ENCODE measurements at places on chromosomes 13 and 19.

GRCh38 chr13:35702316-35702715, 225.8 kb upstream of the MAB21L1 start:
- no peak for DNase-seq

DNA sequence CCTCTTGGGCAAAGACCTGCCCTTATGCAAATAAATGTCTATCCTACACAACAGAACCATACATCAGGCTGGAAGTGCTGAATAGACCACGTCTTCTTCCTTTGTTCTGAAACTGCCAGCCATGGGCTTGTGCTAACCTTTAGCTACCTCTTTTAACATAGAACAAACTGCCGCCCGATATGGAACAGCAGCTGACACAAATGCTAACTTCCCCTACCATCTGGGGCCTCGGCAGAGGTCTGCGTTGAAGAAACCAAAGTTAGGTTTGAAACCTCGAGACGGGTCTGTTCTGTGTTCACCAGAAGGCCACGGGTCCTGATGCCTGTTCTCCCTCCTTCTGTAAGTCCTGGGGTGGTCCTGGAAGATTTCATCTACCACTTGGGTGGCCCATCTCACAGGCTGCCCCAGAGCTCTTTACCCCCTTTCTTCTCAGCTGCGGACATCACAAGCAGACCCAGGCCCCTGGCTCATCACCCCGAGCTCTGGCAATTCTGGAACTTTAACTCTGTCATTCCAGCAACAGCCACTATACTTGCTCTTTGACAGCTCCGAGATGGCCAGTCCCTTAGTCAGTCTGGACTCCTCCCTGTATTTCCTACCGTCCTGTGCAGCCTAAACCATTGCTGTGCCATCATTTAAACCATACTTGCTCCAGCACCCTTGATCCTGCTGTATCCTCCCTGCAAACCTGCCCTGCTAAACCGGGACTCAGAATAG, 146.7 kb downstream of the USP12 start:
- DNase-seq: no peak

DNA sequence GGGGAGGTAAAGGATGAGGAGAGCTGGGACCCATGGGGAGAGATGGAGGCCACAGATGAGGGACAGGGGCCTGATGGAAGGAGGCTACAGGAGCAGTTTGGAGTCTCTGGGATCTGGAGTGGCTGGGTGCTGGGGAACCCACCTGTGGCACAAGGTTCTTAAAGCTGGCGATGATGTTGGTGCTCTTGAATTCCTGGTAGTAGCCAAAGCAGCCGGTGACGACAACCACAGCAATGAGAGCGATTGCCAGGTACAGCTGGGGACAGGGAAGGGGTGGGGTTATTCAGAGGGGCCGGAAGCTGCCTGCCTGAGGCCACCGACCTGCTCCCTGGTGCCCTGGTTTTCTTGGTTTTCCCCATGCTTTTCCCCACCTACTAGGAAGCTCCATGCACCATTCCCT, 2.8 kb downstream of the ATP4A start:
- no peak for DNase-seq

DNA sequence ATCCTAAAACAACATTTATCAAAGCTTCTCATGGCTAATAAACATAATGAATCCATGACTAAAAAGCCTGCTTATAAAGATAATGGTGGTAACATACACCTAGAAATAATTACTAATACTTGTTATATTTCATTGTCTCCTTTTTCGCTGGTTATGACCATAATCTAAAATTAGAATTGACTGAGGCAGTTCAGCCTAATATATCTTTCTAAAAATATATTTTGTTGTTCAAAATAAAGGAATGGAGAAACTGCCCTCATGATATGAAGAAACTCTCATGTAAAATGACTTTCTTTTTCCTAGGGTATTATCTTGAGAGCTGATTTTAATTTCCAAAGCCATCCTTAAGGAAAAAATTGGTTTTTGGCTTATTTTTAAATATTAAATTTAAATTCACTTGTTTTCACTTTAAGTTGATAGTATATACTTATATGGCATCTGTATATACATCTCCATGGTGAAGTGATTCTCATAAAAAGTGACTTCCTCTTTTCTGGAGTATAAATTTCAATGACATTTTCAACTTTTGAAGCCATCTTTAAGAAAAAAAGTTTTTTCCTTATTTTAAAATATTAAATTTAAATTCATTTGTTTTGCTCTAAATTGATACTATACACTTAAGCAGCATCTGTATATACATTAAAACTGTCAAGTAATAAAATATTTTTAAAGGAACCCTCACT, 204.6 kb downstream of the VWA8 start:
- no peak for DNase-seq

Measured in esophagus squamous epithelium (tissue), 5 donors.